Mesothelial cell of epicardium (in vitro differentiated cells): ENCODE measurements at places on chromosomes 2 and 18. TPM values are rescaled to one million over a fixed set of nuclear protein-coding genes. Genes with fewer than 3 reads are reported as not detected.

GRCh38 chr2:10190737-10191532, 68.4 kb downstream of the RRM2 start:
- DNase-seq, result no peak

GRCh38 chr2:142044197-142044596, 86.6 kb downstream of the LRP1B start:
- no peak for DNase-seq

GRCh38 chr2:68274022-68274421, 21.7 kb upstream of the PPP3R1 start:
- DNase-seq, result no peak

DNA sequence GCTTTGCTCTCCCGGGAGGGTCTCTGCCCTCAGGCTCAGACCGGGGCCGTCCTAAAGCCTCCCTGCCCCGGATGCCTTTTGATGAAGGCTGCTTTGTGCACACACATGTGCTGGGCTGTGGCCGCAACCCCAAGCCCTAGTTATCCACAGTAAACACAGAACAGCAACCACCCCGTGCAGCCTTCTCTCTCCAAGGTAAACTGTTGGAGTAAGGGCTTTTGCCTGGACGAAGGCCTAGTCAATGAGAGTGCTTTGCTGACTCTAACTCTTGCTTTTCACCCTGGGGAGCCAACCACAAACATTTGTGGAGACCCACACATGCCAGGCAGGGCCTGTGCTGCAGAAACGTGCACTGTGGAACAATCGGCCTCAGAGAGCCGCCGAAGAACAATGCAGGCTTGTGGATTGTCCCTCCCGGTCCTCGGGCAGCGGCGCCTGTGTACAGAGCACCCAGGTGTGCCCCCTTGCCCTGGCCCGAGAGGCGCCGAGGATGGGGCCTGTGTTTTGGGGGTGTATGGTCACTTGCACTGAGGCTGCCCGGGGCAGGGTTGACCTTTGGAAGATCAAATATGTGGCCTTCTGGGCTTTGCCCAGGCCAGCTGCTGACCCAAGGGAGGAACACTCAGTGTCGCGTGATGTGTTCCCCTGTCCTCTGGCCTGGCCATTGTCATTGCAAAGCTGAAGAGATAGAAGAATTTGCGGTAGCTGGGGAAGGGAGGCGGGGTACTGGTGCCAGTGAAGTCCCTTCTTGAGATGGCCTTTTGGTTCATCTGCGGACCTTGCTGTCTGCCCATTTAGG, 37.0 kb downstream of the CTIF start:
- no peak for DNase-seq

GRCh38 chr2:133484106-133484505, 84.2 kb downstream of the NCKAP5 start:
- DNase-seq, result no peak

- DNase-seq, result no peak
Observed at GRCh38 chr2:205815673-205816072, 133.4 kb downstream of the NRP2 start.

- no peak for DNase-seq
Observed at GRCh38 chr2:158994920-158995676, 26.7 kb downstream of the TANC1 start.

- no peak for DNase-seq
Observed at GRCh38 chr2:130389783-130390182, 33.9 kb downstream of the PTPN18 start.

DNA sequence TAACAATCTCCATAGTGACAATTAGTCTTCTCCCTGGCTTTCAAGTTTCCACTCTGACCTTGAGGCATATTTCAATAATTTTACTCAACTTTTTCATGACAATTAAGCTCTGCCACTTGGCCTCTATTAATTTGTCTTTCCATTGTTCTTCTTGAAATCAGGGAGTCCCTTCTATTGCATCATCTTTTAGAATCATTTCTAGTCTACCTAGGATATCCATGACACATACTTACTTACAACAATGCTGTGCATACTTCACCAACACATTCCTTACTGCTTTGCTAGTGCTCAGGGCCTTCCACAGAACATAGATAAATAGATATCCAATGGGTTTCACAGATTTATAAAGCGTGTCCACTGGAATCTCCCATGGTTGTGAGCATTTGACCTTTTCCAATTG, 331.5 kb upstream of the LRP1B start:
- DNase-seq, result no peak

- DNase-seq, result no peak
Observed at GRCh38 chr2:14944562-14945346, 312.2 kb downstream of the LRATD1 start.

- DNase-seq, result no peak
Observed at GRCh38 chr18:3867864-3868311, 417.9 kb downstream of the TGIF1 start.

GRCh38 chr18:62585274-62586150, 62.7 kb downstream of the ZCCHC2 start:
- DNase-seq, result no peak

DNA sequence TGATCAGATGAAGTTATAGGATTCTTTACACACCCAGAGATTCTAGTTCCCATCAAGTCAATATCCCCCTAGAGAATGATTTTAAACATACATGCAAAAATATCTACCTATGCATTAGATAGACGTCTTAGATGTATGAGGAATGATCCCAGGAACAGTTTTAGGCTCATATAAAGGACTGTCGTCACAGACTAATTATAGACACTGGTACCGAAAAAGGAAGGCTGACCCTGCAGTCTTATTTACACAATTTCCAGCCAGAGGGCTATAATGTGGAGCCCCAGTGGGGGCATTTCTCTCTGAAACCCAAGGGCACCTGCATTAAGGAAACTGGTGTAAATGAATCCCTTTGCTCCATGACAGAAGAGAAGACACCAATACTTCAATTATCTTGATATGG, 170.4 kb downstream of the ZNF521 start:
- DNase-seq, result no peak

DNA sequence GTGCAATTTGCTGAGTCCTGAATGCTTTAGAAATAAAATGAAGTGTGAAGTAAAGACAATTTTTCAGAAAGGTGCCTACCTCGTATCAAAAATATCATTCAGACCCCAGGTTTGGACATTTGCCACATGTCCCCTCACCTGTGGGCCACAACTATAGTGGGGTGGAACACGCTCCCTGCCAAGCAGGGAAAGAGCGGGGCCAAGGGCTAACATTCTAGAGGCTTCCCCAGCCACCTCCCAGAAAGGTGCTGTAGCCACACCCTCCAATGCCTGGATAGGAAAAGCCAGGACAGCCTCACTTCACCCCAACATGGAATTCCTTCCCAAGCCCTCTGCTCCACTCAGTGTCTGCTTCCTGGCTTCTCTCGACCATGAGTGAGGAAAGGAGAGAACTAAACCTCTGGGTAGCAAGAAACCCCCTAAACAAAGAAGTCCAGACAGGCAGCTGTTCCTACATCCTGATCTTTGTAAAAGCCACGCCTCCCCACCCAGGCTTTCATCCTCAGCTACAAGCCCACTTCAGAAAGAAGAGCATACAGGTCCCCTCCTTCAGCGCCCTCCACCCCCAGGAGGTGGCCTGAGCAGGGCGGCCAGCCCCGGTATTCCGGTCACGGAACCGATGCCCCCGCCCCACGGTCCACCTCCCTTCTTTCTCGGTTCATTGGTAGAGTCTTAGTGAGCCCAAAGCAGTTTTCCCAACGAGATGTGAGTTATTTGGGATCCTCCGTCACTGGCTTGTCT, 2.1 kb downstream of the COL6A3 start:
- DNase-seq, result no peak

DNA sequence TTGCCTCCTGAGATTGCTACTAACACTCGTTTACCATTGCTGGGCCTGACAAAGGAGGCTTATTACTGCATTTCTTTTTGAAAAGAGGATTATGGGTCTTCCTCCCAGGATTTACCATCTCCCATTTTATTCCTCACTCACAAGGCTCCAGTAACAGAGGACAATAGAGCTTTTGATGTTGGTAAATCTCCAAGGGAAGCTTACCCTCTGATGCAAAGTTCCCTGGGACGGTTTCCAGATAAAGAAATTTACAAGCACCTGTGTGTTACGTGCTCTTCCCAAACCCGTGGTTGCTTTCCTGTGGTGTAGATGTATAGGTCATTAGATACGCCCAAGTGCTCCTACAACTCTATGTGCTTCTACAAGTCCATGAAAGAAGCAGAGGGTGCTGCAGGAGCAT, 17.1 kb downstream of the VSNL1 start:
- DNase-seq, result no peak

GRCh38 chr18:9062418-9062751, 40.1 kb upstream of the NDUFV2 start:
- no peak for DNase-seq

DNA sequence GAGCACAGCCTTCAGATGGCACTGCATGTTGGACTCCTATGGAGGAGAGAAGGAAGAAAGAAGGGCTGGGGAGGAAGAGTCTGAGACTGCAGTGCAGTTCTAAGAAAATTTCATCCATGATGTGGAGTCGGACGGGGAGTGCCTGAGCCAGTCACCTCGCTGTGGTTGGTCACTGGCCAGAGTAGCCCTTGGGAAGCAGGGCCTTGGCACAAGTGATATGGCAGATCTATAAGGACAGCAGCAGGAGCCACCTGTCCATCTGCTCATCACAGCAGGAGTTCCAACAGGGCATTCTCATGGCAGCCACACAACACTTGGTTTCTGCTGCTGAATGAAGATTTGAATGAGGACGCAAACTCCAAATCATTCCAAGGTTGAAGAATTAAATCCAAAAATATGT, 314.8 kb downstream of the CYP26B1 start:
- DNase-seq, result peak; percentile 5

DNA sequence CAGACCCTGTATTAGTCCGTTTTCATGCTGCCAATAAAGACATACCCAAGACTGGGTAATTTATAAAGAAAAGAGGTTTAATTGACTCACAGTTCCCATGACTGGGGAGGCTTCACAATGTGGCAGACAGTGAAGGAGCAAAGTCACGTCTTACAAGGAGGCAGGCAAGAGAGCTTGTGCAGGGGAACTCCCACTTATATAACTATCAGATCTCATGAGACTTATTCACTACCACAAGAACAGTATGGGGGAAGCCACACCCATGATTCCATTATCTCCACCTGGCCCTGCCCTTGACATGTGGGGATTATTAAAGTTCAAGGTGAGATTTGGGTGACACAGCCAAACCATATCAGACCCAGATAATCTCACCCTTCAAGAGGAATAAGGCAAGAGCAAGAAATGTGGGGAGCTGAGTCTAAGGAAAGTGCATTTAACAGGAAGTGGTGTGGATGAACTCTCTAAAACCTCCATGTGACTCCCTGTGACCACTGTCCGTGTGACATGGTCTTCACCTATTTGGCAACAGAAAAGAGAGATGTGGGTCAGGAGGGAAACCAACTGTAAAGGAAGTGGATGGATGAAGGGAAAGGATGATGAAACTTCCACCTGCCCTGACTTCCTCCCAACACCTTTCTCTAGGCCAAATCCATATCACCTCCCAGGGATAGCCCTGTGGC, 110.6 kb downstream of the ATL2 start:
- DNase-seq, result no peak

GRCh38 chr18:9688036-9688741, 19.9 kb upstream of the RAB31 start:
- no peak for DNase-seq

- DNase-seq, result no peak
Observed at GRCh38 chr2:203510256-203510940, 24.7 kb downstream of the RAPH1 start.

DNA sequence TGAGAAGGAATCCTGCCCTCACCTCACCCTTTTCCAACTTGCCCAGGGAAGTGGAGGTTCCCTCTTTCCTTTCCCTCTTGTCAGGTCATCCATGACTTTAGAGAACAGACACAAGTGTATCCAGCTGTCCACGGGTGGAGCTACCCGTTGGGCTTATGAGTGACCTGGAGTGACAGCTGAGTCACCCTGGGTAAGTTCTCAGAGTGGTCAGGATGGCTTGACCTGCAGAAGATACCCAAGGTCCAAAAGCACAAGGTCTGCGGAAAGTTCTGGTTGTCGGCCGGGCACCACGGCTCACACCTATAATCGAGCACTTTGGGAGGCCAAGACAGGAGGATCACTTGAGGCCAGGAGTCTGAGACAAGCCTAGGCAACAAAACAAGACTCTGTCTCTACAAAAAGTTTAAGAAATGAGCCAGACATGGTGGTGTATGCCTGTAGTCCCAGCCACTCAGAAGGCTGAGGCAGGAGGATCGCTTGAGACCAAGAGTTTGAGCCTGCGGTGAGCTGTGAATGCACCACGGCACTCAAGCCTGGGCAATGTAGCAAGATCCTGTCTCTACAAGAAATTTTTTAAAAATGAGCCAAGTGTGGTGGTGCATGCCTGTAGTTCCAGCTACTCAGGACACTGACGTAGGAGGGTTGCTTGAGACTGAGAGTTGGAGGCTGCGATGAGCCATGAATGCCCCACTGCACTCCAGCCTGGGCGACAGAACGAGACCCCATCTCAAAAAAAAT, 14.0 kb upstream of the CNDP1 start:
- no peak for DNase-seq

The UGT1A1 gene
- not detected in 3 replicates for total RNA-seq

The GREB1L gene
- 23.0 to 25.5 TPM (median 25.3 TPM) in 3 replicates for total RNA-seq

The NT5C1B gene
- 0.29 TPM in 1 of 3 replicates, not detected in the others for total RNA-seq

The ITGB1BP1 gene
- 35.9 to 39.8 TPM (median 38.0 TPM) in 3 replicates for total RNA-seq

The MAP3K19 gene
- not detected in 3 replicates for total RNA-seq
